ENCODE measurements at places on chromosomes 12 and 14.

DNA sequence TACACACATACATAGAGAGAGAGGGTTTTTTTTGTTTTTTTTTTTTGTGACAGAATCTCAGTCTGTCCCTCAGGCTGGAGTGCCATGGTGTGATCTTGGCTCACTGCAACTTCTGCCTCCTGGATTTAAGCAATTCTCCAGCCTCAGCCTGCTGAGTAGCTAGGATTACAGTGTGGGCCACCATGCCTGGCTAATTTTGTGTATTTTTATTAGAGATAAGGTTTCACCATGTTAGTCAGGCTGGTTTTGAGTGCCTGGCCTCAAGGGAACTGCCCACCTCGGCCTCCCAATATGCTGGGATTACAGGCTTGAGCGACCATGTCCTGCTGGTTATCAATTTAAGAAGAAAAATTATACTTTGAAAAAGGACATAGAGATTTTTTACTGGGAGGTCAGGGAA is 710.6 kb downstream of the SLC6A15 start:
- no peak for DNase-seq

DNA sequence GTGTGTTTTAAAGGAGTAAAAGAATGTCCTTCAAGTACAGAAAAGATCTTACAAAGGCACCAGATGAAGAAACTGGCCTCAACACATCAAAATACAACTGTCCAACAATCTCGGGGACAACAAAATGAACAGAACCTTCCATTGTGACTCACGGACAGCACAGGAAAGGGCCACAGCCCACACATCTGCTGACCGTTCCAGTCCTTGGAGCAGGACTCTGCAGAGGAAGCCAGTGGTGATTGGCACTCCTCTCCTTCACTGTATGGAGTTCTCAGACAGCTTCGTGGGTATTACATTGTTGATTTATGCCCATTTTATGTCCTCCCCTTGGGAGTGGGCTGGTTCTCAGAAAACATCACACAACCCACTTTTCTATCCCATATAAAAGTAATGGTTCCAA is 32.5 kb upstream of the TC2N start:
- no peak for DNase-seq

DNA sequence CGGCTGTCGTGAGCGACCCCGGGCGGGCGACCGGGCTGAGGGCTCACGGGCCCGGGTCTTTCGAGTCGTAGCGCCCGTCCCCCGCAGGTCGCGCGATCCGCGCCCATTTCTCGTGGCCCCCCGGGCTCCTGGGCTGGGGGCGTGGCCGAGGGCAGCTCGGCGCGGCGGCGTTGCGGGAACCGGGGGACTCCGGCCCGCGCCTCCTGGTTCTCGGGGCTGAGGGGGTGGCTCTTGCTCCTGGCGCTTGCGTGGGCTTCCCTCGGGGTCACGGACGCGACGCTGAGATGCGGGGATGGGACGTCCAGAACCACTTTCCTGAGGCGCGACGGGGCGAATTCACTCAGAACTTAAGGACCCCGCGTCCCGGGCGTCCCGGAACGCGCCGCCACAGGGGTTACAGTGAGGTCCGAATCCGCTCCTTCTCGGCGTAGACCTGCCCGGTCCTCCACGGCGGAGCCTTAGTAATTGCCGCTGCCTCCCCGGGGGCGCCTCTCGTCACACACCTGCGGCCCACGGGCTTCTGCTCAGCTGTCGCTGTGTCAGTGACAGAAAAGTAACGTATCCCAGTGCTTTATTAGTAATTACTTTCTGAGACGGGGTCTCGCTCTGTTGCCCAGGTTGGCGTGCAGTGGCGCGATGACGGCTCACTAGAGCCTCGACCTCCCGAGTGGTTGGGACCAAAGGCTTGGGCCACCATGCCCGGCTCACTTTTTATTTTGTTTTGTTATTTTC is 606 bp downstream of the EP400 start:
- no peak for DNase-seq

DNA sequence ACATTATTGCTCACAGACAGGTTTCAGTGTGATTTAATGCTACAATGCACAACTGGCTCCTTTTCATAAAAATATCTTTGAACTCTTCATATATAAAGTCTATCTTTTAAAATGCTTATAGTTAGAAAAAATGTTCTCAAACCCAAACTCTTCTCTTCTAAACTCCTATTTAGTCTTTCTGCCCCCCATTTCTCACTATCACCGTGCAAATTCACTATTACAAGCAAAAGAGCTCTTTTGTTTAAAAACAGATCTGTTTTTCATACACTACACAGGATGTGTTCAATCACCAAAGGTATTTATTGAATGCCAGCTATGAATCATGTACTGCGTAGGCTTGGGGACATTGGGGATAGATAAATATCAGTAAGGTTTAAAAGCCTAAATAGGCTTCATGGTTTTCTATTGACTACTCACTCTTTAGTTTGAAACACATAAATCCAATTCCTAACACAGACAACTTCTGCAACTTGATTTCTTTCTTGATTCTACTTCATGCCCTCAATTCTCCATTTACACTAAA is 692.3 kb downstream of the C12orf50 start:
- DNase-seq, result no peak

DNA sequence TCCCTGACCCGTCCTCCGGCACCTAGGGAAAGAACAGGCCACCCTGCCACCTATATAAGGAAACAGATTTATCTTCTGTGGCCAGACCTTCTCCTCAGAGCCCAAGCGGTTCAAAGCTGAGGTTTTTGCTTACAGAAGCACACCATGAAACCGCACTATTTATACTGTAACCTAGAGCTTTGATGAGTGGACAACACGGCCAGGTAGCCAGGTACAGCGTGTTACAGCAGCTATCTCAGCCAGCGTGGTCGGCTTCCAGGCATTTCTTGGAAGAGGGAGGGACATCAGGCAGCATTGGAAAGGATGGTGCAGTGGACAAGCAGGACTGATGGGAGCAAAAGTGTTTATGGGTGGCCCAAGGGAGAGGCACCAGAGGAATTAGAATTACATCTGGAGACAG is 34.4 kb downstream of the TTC7B start:
- no peak for DNase-seq

DNA sequence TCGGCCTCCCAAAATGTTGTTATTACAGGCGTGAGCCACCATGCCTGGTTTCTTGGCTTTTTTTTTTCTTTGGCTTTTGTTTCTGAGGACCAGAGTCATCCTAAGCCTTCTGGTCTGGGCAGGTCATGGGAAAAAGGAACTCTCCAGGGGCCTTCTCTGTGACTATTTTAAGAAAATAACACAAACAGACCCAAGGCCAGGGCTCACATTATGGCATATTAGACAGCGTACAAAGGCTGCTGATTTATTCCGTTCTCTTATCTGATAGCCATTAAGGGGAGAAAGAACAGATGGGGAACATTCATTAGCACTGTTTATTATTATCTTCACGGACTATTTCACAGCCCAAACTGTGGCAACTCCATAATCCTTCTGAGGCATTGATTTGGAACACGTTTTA is 28.8 kb upstream of the MANSC4 start:
- no peak for DNase-seq

DNA sequence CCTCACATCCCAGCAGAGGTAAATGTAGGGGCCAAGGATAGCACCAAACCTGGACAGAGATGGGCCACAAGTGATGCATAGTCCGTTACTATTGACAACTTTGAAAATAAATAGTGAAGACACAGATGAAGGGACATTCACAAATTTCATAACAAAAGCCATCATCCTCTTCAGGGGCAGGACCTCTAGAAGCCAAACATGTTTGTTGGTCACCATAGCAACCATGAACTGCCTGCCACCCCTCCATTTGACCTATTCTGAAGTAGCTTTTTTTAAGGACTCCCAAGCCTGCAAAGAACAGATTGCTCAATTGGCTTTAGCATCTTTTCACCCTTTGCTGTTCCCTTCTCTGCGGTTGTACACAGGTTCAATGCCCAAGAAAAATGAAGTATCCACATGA is 35.7 kb upstream of the MDM1 start:
- no peak for DNase-seq

- DNase-seq, result no peak
Measured at GRCh38 chr14:69059658-69060623, 80.8 kb upstream of the ACTN1 start.

- DNase-seq, result no peak
Measured at GRCh38 chr12:69598174-69598753, 12.4 kb downstream of the LRRC10 start.

- DNase-seq, result no peak
Measured at GRCh38 chr12:130335517-130336392, 1.9 kb upstream of the PIWIL1 start.

DNA sequence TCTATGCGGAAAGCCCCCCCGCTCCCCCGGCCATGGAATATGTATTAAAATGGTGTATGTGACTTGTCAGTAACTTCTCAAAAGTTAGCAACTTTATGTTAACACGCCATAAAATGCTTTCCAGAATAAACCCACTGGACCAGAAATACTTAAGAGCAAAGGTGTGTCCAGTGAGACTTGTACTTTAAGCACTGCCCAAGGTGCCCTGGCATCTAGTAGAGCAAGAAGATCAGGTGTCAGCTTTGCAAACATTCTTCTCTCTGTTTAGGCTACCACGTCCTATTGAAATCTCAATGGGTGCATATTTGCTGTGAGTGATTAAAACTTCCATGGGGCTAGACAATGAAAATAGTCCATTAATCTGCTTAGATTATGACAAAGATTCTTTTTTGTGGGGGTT is 201.2 kb downstream of the ESR2 start:
- no peak for DNase-seq

- DNase-seq, result no peak
Measured at GRCh38 chr12:112645586-112645985, 146.0 kb upstream of the RPH3A start.

DNA sequence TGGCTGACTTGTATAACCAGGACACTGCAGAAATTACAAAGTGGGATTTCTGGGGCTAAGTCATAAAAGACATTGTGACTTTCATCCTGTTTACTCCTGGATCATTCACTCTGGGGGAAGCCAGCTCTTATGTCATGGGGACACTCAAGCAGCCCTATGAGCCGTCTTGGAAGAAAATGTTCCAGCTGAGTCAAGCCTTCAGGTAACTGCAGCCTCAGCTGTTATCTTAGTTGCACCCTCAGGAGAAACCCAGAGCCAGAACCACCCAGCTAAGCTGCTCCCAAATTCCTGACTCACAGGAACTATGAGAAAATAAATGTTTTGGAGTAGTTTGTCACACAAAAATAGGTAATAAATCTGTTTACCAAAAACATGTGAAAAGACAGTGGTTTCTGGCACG is 43.1 kb upstream of the GXYLT1 start:
- DNase-seq, result no peak

DNA sequence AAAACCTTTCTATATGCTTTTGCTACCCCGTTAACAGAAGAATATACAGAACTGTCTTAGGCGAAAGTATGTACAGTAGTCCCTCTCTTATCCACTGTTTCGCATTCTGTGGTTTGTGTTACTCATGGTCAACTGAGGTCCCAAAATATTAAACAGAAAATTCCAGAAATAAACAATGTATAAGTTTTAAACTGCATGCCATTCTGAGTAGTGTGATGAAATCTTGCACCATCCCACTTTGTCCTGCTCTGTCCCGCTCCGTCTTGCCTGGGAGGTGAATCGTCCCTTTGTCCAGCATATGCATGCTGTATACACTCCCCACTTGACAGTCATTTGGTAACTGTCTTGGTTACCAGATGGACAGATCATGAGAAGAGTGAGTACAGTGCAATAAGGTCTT is 70.1 kb upstream of the STRN3 start:
- no peak for DNase-seq

DNA sequence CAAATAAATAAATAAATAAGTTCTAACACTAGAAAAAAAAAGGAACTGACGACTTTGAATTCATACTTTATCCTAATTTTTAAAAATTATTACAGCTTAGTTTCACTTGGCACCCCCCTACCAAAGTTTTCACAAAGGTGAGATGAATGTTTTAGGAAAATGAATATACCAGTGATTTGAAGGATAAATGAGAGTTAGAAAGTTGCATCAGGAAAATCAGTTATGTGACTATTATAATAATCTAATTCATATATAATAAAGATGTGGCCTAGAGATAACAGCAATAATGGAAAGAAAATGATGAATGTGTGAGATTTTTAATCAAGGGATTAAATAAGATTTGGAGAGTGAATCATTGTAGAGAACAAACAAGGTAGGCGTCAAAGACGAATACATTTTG is 103.0 kb upstream of the RAP1B start:
- DNase-seq, result no peak

DNA sequence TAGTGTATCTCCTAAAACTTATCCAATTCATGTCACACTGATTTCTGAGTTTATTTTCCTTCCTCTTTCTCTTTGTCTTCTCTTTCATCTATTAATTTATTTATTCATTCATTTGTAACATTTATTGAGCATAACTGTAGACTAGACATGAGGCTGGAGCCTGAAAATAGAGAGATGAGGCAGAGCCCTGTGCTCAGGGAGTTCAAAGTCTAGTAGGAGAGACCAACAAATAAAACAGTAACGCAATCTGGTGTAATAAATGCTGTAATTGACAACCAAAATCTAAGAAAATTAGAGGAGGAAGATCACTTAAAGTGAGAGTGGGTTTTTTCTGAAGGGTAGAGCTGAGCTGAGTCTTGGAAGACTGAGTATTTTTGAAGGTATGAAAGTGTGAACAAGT is 87.5 kb downstream of the POLR3B start:
- no peak for DNase-seq

GRCh38 chr14:94772548-94772947 is 2.6 kb upstream of the GSC start:
- DNase-seq, result no peak

- DNase-seq, result no peak
Measured at GRCh38 chr12:96034621-96035282, 635 bp downstream of the LTA4H start.

- peak; percentile 53 for DNase-seq
Measured at GRCh38 chr12:106136263-106136662, 2.5 kb downstream of the NUAK1 start.

GRCh38 chr14:104297721-104298401 is 159.5 kb downstream of the KIF26A start:
- no peak for DNase-seq

GRCh38 chr12:94941440-94941862 is 62.0 kb downstream of the NDUFA12 start:
- DNase-seq, result peak; percentile 58

GRCh38 chr12:442235-442884 is 17.4 kb upstream of the B4GALNT3 start:
- DNase-seq, result no peak

DNA sequence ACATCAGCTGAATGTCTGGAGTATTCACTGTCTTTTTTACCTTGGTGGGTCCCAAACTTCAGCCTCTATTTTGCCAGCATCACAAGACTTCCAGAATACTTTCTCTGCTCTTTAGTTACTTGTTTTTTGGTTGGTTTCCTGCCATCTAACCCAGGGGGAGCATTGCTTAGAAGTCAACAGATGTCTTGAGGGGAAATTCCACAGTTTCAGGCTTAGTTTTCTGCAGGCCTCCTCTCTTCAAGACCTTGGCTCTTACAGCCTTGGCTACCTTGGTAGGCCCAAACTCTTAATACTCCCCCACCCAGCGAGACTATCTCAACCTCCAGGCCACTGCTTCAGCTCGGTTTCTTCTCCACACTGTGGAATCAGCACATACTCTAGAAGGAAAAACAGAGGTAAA is 41.7 kb downstream of the NEDD1 start:
- no peak for DNase-seq

DNA sequence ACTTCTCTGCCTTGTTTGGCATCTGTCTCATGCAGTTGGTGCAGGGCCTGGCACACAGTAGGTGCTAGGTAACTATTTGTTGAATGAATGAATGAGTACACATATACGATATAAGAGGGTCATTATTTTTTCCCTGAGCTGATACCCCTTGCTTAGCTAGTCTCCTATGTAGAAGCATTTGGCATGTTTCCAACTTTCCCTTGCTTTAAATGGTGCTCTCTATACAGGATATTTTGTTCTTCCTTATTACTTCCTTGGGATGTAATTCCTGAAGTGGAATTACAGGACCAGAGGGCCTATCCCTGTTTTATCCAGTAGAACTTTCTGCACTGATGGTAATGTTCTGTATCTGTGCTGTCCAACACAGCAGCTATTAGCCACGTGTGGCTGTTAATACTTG is 250.1 kb upstream of the PWP1 start:
- no peak for DNase-seq

Measured in T-helper 2 cell treated with Interferon-gamma antibody and Interleukin-4, amounts not matched to agents 5 μg/mL and 100 μg/mL, for 36 hours (primary cell).